Psoas muscle (tissue), 8 donors: ENCODE measurements at places on chromosomes 3 and 15.

DNA sequence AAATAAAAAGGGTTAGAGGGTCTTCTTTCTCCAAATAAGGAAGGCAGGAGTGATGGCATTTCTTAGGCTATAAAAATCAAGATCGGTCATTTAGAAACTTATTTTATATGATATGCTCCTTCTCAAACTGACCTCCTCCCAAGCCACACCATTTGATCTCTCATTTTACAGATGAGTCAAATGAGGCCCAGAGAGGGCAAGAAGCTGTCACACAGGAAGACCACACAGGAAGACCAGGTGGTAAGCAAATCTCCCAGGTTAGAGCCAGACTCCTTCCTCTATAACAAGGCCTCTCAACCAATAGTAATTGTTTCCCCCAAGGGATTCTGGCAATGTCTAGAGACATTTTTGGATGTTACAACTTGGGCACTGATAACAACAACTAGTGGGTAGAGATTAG is 13.8 kb downstream of the TLE3 start:
- H3K27me3 ChIP-seq = no peaks in the 10 kb centered on the region
- no peak overlapping the region for H3K27ac ChIP-seq
- no peaks in the 10 kb centered on the region for H3K36me3 ChIP-seq
- H3K4me1 ChIP-seq = peaks cover 11% of the 10 kb centered on the region
- no peak overlapping the region for H3K4me3 ChIP-seq

DNA sequence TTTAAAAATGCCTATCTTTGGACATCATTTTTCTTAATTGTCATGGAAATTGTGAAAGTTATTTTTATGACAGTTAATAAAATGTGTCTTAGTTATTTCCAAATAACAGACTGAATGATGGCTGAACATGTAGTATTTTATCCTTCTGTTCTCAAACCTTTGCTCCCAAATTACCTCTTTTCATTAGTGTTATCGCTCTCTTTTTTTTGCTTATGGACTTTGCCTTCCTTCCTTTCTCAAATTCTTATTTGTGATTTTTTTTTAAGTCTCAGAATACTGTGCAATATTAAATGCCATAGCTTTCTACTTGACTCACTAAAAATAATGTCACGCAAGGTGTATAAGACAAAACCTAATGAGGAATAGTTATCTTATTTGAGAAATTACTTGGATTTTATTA is 107.7 kb downstream of the VPS8 start:
- no peak for DNase-seq
- no peak overlapping the region for H3K4me3 ChIP-seq
- no peak overlapping the region for H3K27ac ChIP-seq
- no peaks in the 10 kb centered on the region for H3K27me3 ChIP-seq
- no peaks in the 10 kb centered on the region for H3K36me3 ChIP-seq

GRCh38 chr15:101167753-101168462 is 83.9 kb downstream of the CHSY1 start:
- H3K4me1 ChIP-seq = peaks cover 31% of the 10 kb centered on the region
- H3K27me3 ChIP-seq = no peaks in the 10 kb centered on the region
- peak overlapping the region; percentile 71 for H3K27ac ChIP-seq
- H3K36me3 ChIP-seq = no peaks in the 10 kb centered on the region

DNA sequence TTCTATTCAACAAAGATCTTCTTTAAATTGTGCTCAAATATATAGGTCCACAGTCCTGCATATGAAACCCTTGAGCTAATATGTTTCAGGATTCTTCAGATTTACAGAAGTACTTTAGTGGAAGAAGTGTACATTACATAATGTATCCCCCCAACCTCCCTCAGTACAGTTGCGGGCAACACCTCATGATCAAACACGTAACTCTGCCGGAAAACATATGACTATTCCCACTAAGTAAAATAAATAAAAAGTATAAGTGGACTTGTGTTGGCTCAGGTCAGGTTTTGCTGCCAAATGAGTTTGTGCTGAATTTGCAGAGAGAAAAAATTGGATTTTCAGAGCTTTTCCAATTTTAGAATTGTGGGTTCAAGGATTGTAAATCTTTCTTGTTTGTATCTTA is 267.6 kb upstream of the MDFIC2 start:
- H3K4me1 ChIP-seq = no peaks in the 10 kb centered on the region
- no peak for DNase-seq
- H3K36me3 ChIP-seq = no peaks in the 10 kb centered on the region
- H3K4me3 ChIP-seq = no peak overlapping the region
- no peak overlapping the region for H3K27ac ChIP-seq

DNA sequence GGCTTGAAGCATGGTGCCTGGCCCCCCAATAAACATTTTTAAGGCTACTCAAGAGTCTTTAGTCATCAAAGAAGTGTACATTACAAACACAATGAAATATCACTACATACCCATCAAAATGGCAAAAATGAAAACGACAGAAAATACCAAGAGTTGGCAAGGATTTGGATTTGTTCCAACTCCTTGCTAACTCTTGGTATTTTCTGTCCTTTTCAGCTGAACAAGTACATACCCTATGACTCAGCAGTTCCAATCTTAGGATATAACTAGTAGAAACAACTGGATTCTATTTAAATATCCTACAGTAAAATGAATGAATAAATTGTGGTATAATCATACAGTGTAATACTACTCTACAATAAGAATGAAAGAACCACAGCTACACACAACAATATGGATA is 25.1 kb upstream of the GABPB1 start:
- no peak overlapping the region for H3K27ac ChIP-seq
- no peaks in the 10 kb centered on the region for H3K4me1 ChIP-seq
- no peaks in the 10 kb centered on the region for H3K27me3 ChIP-seq
- DNase-seq = no peak
- H3K36me3 ChIP-seq = no peaks in the 10 kb centered on the region
